ENCODE measurements at places on chromosomes 16 and 17.

GRCh38 chr17:55341432-55341831 is 76.7 kb downstream of the HLF start:
- no peak for DNase-seq

- no peak for DNase-seq
Observed at GRCh38 chr17:49334744-49335512, 27.1 kb downstream of the ZNF652 start.

DNA sequence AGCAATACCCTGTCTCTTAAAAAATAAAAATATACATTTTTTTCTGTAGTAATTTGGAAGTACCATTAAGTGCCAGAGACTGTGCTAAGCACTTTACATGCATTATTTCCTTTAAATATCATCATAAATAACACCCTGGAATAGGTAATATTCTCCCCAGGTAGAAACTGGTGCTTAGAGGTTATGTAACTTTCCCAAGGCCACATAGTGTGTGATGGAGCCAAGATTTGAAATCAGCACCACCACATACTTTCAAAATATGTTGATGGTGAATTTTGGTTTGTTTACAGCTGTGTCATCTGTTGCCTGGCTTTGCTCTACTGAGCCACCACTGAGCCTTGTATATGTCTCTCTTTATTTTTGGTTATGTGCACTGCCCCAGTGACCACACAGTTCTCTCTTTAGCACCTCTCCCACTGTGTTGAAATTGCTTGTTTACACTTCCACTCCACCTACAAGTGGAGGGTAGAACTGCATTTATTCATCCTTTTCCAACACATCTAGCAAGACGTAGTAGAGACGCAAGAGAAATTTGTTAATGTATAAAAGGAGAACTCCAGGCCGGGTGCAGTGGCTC is 19.0 kb upstream of the NBR1 start:
- no peak for DNase-seq

DNA sequence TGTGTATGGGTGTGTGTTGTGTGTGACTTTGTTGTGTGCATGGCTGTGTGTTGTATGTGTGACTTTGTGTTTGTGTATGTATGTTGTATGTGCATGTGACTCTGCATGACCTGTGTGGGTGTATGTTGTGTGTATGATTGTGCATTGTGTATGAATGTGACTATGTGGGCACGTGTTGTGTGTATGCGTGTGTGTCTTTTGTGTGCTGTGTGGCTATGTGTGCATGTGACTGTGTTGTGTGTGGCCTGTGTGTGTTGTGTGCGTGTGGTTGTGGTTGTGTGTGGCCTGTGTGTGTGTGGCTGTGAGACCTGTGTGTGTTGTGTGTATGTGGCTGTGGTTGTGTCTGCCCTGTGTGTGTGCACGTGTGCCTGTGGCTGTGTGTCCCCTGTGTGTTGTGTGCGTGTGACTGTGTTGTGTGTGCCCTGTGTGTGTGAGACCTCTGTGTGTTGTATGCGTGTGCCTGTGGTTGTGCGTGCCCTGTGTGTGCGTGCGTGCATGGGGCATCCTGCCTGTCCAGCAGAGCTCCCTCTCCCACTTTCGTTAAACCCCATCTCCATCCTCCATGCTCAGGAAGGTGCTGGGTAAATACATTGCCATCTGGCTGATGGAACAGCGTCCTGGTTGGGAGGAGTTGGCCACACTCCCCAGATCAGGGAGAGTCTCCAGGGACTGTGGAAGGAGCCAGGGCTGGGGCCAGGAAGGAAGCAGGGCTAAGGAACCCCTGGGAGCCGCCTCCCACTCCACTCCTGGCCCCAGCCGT is 90.1 kb upstream of the GSE1 start:
- DNase-seq, result peak; percentile 47

DNA sequence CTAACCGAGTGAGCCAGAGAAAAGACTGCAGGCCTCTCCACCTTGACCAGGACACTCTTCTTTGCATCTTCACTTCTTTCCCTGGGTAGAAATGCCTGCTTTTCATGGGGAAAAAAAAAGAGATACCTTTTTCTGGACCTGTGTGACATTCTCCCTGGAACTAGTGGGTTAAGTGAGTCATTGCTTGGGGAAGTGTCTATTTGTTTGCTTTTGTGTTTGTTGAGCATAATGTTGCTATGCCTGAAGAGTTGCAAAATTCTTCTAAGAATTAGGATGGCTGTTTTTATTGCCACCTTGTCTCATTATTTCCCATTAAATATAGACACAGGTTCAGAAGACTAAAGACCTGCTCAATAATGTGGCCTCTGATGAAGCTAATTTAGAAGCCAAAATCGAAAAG is 18.8 kb downstream of the CLUAP1 start:
- DNase-seq, result no peak

GRCh38 chr17:10211666-10212065 is 13.3 kb upstream of the GAS7 start:
- DNase-seq, result no peak

- no peak for DNase-seq
Observed at GRCh38 chr17:49349541-49349940, 12.5 kb downstream of the ZNF652 start.

- DNase-seq, result no peak
Observed at GRCh38 chr16:70697594-70698170, 11.8 kb upstream of the MTSS2 start.

GRCh38 chr17:51674579-51675255 is 414.4 kb downstream of the UTP18 start:
- DNase-seq, result no peak

DNA sequence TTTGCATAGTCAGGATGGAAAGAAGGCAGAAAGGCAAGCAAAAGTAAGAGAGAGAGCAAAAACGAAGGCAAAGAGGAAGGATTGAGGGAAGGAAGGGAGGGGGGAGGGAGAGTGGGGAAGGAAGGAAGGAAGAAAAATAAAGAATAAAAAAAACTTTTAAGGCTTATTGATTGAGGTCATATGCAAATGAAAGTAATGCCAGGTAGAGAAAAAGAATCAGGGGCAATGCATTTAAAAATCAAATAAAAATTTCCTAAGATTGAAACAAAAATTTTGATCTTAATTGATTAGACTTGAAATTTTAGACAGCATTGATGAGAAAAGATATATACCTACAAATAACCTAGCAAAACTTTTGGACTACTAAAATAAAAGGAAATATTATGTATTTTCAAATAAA is 153.9 kb upstream of the KIF2B start:
- no peak for DNase-seq

DNA sequence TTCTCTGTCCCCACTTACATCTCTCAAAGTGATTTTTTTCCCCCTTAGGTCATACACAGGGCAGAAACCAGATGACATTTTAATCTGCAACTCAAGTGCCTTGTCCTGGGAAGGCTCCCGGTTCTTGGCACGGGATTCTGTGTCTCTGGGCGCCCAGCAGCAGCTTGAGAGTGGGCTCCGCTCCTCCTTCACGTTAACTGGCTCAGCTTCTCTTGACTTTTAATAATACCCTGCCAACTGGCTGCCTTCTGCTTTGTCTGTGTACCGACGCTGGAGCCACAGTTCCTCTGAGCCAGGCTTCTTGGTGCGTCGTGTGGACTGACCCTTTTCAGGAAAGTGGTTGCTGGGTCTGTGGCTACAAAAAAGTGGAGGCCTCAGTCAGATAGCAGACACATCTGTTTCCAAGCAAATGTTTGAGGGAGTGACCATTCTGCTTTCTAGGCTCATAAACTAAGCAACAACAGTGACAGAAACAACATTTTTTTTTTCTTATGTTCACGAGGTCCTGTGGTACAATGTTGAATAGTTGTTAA is 64.9 kb downstream of the IRF8 start:
- DNase-seq, result peak; percentile 17

- no peak for DNase-seq
Observed at GRCh38 chr16:49483651-49484450, 110.2 kb downstream of the C16orf78 start.

- DNase-seq, result no peak
Observed at GRCh38 chr16:48441106-48441505, 55.9 kb upstream of the SIAH1 start.
